Heart right ventricle (tissue), 16 donors: ENCODE measurements at places on chromosomes 7 and 10. TPM values are rescaled to one million over a fixed set of nuclear protein-coding genes. Genes with fewer than 3 reads are reported as not detected.

Gene MOGAT3
- polyA plus RNA-seq, result not detected

Gene CDC14C
- not detected for polyA plus RNA-seq

GRCh38 chr10:132043861-132044695 lies 21.7 kb upstream of the JAKMIP3 start:
- DNase-seq, result no peak

Gene PRKG1
- polyA plus RNA-seq, result 3.8 TPM

DNA sequence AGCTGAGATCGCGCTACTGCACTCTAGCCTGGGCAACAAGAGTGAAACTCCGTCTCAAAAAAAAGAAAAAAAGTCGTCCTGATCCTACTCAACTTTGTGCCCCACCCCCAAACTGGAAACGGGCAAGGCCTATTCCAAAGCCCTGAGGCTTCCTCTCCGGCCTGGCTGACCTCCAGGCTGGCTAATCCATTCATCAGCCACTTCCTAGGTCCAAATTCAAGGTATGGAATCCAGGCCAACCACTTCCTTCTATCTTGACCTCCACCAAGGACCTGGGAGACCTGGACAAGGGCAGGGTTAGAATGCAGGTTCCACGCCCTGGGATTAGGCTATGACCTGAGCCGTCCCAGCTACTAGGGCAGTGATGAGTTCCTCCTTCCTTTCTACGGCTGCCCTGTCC lies 20.4 kb upstream of the EIF4H start:
- DNase-seq, result no peak

GRCh38 chr7:26265499-26266075 lies 26.1 kb upstream of the SNX10 start:
- no peak for DNase-seq

DNA sequence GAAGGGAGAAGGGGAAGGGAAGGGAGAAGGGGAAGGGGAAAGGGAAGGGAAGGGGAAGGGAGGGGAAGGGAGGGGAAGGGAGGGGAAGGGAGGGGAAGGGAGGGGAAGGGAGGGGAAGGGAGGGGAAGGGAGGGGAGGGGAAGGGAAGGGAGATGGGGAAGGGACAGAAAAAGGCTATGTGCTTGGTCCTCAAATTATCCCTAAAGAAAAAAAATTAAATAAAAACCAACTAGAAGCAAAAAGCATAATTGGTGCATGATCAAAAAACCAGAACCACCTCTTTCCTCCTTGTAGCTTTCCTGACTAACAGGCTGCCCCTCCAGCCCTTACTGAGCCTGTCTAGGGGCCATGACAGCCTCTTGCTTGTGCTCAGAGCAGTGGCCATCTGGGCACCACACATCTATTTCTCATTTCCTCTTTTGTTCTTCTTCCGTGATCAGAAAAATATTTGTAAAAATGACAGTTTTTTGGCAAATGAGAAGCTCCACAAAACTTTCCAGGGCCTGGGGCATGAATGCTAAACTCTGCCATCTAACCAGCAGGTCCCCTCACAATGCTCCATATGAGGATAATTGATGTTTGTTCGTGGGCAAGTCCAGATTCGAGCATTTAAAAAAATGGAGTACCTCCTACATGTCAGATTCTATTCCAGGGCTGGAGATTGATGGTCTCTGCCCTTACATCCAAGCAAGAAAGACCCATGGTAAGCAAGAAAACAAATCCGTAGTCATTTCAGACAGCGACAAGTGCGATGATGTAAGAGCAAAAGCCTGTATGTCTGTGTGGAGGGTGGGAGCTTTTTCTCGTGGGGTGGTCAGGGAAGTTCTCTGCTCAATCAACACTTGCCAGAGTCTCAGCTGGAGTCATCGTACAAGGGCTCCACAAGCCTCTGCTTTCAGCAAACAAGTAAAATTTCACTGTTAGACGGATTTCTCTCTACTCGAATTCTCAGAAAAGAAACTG lies 320.9 kb downstream of the WDR11 start:
- DNase-seq, result no peak

GRCh38 chr7:74223711-74224510 lies 14.1 kb downstream of the LAT2 start:
- DNase-seq, result no peak

GRCh38 chr10:4067531-4067930 lies 282.5 kb upstream of the KLF6 start:
- DNase-seq, result no peak

DNA sequence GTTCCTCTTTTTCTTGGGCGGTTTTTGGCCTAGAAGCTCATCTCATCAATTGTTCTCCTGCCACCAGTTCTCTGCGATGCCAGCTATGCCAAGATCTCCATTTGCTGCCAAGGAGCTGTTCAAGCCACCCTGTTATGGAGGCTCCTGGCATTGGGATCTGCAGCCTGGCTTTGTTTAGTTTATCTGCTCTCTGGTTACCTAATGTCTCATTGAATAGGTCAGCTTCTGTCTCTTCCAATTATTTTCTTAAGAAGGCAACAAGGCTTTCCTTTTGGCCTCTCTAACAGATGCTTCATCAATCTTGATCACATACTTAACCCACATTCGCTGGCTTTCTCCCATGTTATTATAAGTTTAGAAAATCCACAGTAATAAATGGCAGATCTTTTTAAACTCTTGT lies 20.6 kb upstream of the SDK1 start:
- DNase-seq, result peak; percentile 15

Gene STOX1
- polyA plus RNA-seq, result 1.9 TPM

- DNase-seq, result no peak
Observed at GRCh38 chr7:141649137-141649864, 52.7 kb downstream of the DENND11 start.

DNA sequence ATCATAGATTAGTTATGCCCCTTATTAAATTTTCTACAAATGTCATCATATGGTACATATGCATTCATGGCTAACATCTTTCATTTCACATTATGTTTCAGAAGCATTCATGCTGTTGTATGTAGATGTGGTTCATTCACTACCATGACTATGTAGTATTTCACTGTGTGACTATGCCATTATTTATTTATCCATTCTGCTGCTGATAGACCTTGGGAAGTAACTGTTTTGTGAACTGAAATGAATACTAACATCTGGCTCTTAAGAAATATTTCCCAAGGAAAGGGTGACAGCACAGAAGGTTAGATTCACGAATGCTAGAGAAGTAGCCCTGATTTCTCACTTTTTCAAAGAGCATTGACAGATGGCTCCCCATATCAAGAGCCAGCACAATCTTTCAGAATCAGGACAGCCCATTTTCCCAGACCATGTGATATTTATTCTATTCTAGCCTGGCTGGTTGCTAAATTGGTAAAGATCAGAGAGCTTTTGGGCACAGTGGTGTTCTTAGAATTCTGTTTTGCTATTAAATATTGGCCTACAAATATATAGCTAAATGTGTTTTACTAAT lies 157.4 kb downstream of the DYNC1I1 start:
- DNase-seq, result no peak

GRCh38 chr10:34966451-34966850 lies 123.7 kb downstream of the CUL2 start:
- no peak for DNase-seq

DNA sequence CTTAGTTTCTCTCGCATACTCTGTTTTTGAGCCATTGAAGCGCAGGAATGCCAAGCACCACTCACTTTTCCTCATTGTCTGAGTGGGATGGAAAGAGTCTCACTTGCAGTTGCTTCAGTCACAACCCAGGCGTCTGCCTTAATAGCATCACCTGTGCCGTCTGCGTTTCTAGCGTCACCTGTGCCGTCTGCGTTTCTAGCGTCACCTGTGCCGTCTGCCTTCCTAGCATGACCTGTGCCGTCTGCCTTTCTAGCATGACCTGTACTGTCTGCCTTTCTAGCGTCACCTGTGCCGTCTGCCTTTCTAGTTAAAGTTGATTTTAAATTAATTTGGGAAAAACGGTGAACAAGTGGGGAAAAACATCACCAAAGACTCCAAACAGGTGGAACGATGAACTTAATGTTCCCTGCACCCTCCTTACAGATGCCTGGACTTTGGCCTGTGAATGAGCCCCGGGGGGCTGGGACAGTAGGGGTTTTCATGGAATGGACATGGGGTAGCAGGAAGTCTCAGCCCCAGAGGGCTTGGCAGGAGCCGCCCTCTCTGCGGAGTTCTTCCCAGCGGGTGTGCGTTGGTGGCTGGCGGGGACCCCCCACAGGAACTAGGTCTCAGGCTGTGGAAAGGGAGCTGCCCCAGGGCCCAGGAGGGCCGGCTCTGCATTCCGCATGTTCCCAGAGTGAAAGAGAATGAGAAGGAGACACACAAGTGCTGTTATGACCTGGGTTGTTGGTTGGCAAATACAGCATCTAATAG lies 3.5 kb downstream of the ZNF511 start:
- no peak for DNase-seq

GRCh38 chr7:92880212-92881090 lies 44.1 kb upstream of the CDK6 start:
- no peak for DNase-seq

Gene GPR22
- 6.1 TPM for polyA plus RNA-seq

Gene TFPI2
- 1.8 TPM for polyA plus RNA-seq

- no peak for DNase-seq
Observed at GRCh38 chr7:25430200-25430931, 202.1 kb upstream of the NPVF start.

DNA sequence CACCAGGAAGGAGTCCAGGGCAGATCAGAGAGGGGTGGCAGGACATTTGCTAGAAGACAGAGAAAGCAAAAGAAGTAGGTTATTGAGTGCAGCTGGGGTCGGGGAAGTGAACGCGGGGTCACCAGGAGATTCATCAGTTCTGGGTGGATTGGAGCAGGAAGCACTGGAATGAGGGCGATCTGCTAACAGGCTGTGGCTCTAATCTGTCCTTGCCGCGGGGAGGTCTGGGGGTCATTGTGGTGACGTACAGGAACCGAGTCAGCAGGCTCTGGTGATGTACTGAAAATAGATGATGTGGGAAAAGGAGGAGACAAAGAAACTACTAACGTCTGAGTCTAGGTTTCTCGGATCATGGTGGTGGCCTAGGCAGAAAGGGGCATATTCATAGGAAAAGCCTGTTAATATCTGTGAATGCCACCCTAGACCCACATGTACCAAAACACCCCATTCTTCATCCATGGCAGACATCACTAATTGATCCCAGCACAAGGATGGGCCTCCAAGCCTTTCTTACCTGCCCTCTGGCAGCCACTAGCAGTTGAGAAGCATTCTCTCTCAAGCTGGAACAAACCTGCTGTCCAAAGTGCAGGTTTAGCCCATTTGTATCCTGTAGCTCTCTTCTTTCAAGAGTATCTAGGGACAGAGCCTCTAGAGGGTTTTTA lies 134.5 kb downstream of the C10orf105 start:
- DNase-seq, result no peak

DNA sequence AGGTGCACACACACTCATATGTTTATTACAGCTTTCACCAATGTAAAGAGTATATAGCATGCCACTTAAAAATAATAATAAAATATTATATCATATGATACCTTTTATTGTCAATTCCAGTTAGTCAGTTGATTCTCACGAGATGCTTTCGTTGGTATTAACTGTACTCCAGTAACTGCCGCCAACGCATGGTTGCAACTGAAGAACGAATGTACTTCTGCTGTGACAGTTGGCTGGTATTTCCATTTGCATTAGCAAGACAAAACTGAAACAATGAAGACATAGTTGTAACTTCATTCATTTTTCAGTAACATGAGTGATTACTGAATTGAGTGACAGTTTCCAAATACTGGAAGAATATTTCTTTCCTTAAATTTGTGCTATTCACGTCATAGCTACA lies 70.5 kb upstream of the PRKCQ start:
- no peak for DNase-seq

DNA sequence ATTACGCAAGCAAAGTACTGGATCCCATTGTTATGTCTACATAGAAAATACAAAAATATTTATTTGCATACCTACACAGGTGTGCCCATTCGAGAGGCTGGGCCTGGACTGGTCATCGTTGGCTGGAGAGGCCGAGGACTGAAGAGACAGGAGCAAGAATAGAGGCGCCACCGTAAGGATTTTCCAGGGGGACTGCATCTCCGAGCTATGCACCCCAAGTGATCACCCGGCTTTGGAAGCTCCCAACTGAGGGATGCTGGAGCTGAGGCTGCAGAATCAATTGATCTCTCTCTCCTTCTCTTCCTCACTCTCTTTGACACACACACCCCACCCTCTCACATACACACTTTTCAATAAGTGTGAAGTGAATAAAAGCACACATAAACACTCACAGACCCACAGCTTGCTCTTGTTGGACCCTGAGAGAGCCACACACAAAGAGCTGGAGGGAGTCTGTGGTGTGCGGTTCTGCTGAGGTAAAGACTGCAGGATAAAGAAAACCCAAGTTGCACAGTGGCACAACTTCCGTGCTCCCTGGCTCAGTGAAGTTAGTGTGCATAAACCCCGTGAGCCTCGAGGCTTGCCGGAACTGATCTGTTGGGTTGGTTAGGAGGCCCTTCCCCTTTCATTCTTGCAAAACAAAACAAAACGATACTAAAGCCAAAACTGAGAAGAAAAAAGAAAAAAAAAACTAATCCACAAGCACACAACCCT lies at the start of gene AOAH:
TSS of gene AOAH (minus strand) at position 544 of the 714 bp plus-strand sequence. CDS start at position 198, 346 bp downstream.
- DNase-seq, result peak; percentile 54

- DNase-seq, result no peak
Observed at GRCh38 chr10:66837335-66837734, 88.5 kb upstream of the LRRTM3 start.

DNA sequence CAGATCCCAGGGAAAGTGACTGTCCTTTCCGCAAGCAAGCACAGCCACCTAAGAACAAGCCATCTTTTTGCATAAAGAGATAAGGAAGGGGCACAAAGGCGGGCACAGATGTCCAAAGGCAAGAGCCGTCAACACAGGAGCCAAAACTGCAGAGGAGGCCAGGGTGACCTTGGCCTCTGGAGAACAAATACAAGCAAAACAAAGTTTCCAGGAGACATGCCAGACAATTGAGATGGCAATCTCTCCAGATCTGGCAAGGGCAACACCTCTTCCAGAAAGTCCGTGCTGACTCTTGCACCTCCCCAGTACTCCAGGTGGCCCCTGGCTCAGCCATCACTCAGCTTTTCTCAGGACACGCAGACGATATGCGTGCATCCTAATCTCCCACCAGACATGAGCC lies 58.2 kb downstream of the TEX36 start:
- DNase-seq, result no peak

GRCh38 chr7:646951-647350 lies 79.5 kb upstream of the DNAAF5 start:
- no peak for DNase-seq

- DNase-seq, result no peak
Observed at GRCh38 chr7:27767374-27767773, 27.4 kb downstream of the TAX1BP1 start.

DNA sequence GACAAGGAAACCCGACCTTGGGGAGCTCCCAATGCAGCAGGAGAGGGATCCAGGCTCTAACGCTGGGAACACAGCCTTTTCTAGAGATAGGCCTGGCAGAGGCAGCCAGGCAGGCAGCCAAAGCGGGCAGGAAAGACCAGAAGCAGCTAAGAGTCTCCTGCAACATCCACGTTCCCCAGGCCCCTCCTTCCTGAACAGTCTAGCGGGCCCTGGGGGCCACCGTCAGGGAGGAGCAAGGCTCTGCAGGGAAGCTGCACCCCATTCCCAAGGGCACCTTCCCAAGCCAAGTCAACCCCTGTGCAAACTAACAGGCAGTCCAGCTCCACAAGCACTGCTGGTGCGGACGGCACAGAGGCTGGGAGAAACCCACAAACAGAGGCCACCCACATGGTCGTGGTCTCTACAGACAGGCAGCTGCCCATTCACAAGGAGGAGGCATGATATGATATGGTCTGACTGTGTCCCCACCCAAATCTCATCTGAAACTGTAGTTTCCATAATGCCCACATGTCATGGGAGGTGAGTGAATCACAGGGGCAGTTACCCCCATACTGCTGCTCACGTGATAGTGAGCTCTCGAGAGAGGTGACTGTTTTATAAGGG lies 115.7 kb downstream of the MAD1L1 start:
- peak; percentile 75 for DNase-seq
